HAP-1 (cell line): ENCODE measurements at places on chromosomes 11 and 22.

- peak; percentile 71 for DNase-seq
Observed at GRCh38 chr11:112016765-112017376, 8.3 kb upstream of the DLAT start.

GRCh38 chr11:68857037-68857586 lies 15.4 kb upstream of the CPT1A start:
- no peak for DNase-seq

- DNase-seq: no peak
Observed at GRCh38 chr11:121643479-121644186, 190.9 kb upstream of the SORL1-AS1 start.

DNA sequence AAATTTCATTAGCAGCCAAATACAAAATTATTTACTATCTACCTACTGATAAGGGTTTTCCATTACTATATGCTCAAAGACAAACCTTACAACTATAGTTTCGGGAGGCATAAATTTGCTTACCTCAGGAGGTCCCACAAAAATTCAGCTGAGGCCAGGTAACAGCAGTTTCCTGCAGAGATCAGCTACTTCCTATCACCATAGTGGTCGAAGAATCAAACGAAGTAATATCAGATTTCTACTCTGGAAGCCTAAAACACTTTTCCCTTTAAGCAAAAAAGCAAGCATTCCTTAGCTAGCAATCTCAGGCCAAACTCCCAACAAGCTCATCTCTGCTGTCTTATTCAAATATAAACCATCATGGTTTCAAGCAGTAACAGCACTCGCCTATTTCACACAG lies 3.1 kb downstream of the NAP1L4 start:
- no peak for DNase-seq

GRCh38 chr11:69646493-69647389 lies 5.8 kb downstream of the CCND1 start:
- no peak for DNase-seq

GRCh38 chr22:46367707-46368191 lies 32.2 kb downstream of the TRMU start:
- peak; percentile 41 for DNase-seq

GRCh38 chr11:8018484-8019313 lies 31.6 kb downstream of the EIF3F start:
- DNase-seq: peak; percentile 68

- no peak for DNase-seq
Observed at GRCh38 chr11:128205796-128206195, 381.6 kb downstream of the ETS1 start.

GRCh38 chr11:124756033-124756752 lies 4.1 kb upstream of the VSIG2 start:
- no peak for DNase-seq

DNA sequence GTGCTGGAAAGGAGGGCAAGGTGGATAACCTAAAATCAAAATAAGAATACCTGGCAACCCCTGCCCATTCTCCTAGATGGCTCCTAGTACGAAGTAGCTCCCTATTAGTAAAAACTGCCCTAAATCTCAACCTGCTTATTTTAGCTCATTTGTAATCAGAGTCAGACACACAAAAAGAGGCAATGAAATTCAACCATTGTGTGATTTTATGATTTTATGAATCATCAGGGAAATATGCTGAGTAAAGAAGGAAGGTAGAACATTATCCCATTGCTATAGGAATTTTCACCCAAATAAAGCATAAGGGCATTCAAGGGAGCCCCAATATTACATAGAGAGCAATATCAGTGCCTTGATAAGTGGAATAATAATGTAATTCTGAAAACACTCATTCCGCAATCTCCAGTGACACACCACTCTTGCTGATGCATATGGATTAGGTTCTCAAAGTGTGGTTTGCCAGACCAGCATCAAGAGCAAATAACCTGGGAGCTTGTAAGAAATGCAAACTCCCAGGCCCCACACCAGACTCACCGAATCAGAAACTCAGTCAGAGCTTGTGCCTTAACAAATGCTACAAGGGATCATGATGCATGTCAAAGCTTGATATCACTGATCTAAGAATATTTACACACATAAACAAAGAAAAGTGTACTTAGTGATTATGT lies 789.6 kb downstream of the DLG2 start:
- DNase-seq: no peak

DNA sequence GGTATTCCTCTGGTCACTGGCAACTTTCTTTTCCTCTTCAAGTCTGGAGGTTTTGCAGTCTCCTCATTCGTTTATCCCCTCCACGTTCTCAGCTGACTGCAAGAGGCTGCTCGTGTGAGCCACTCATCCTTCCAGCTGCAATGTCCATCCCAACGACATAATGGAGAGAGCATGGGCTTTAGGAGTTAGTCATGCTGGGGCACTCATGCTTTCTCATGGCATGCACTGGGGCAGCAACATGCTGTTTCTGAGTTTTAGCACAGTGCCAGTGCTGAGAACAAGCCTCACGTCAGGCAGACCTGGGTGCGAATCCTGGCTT lies 7.1 kb downstream of the DCPS start:
- DNase-seq: no peak

- peak; percentile 28 for DNase-seq
Observed at GRCh38 chr11:18012122-18012905, 533 bp downstream of the SERGEF start.

- peak; percentile 20 for DNase-seq
Observed at GRCh38 chr11:123357990-123358827, 71.9 kb upstream of the GRAMD1B start.

- no peak for DNase-seq
Observed at GRCh38 chr22:37354670-37355069, 72.4 kb downstream of the CYTH4 start.

- peak; percentile 84 for DNase-seq
Observed at GRCh38 chr11:117985953-117986887, at the start of gene IL10RA. IL10RA (plus strand) TSS chr11:117986394; CDS start chr11:117986468, 74 bp downstream.
